Left ventricle myocardium superior (tissue), 1 donor: ENCODE measurements at places on chromosomes 7 and 10. TPM values are rescaled to one million over a fixed set of nuclear protein-coding genes. Genes with fewer than 3 reads are reported as not detected.
A peak's percentile ranks its signal among the peaks of the same experiment; 100 is the strongest.

DNA sequence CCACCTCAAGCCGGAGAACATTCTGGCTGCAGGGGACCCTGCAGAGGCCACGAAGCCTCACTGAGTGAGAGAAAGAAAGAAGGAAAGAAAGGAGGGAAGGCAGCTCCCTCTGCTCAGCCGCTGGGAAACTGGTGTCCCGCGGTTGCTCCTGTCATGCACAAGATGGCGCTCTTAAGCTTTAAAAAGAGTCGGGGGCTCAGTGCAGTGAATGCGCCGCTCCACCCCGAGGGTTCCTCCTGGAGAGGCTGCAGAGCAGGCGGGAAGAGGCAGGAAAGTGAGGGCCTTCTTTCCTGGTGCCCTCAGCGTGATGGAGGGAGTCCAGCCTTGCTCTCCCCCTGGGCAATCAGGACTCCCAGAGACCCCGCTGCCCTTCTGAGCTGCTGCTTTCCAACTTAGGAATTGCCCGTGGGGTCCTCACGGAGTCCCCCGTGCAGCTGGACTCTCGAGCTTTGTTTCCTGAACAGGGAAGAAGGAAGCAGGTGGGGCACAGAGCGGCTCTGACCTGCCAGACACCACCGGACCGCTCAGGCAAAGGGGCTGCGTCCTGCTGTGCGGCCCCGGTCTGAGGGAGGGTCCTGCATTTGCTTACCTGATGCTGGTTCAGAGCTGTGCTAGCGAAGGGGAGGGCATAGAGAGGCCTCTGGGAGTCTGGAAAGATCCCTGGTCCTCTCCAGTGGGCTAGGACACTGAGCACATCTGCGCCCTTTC, 141.9 kb upstream of the MKI67 start:
- DNase-seq, result peak; percentile 39

Gene AGAP3
- 69.7 TPM for total RNA-seq

DNA sequence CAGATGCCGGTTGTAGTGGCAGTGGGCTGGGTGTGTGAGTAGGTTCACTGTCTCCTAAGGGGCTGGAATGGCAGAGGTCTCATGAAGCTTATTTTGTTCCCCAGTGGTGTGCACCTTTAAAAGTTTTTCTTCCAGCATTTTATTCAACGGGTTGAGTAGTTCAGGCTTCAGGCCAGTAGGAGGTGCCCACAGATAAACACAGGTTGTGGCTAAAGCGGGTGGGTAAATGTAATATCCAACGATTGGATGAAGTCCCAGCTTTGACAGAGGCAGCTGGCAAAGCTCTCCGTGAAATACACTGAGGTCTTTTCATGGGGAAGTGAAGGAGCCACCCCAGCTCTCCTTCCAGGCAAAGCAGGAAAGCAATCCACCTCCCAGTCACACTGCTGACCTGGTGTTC, 339.8 kb upstream of the LRRTM3 start:
- DNase-seq, result no peak

GRCh38 chr7:99806839-99807478, 20.9 kb upstream of the CYP3A43 start:
- no peak for DNase-seq

Gene EXOC4
- 38.4 TPM for total RNA-seq

Gene GPRIN2
- total RNA-seq, result not detected

GRCh38 chr10:99532687-99533495, at the start of gene NKX2-3:
Gene NKX2-3 (plus strand): TSS chr10:99532942. CDS start chr10:99533132, 190 bp downstream.
- peak; percentile 75 for DNase-seq

Gene CHST3
- total RNA-seq, result 18.5 TPM

Gene CRHR2
- total RNA-seq, result 0.22 TPM

Gene IQUB
- 0.32 TPM for total RNA-seq

- no peak for DNase-seq
Observed at GRCh38 chr7:21191321-21192073, 236.4 kb upstream of the SP4 start.

Gene LIPJ
- total RNA-seq, result not detected

GRCh38 chr7:43884209-43884608, 14.9 kb upstream of the MRPS24 start:
- no peak for DNase-seq

DNA sequence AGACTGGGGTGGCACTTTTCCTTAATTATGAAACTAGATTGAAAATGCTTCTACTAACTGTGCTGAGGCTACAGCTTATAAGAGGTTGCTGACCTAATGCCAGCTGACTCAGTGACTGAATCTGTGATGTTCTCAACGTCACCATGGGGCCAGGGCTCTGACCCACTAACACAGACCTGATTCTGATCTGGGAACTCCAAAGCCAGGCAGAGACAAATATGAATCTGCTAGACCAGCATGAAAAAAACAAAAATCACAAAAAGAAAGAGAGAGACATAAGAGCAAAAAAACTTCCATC, 16.1 kb downstream of the USP6NL start:
- no peak for DNase-seq

GRCh38 chr10:78041170-78042057, 7.8 kb downstream of the RPS24 start:
- no peak for DNase-seq

DNA sequence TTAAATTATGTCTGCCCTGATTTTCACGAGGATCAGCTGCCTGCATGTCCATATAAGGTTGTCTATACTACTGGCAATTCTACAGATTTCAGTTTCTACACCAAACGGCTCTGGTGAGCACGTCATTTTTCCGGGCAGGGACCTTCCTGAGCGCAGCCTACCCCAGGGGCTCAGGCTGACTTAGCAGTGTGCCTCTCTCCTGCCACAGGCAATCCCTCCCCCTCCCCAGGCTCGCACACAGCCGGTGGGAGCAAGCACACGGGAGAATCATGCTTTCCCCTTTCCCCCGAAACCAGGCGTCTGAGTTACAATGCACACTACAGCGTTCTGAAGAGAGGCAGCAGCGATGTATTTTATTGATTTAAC, 1.7 kb downstream of the KLF6 start:
- peak; percentile 65 for DNase-seq

GRCh38 chr7:74231232-74231590, 21.4 kb downstream of the LAT2 start:
- no peak for DNase-seq

GRCh38 chr10:131396121-131397050, 84.9 kb upstream of the TCERG1L start:
- DNase-seq, result no peak

DNA sequence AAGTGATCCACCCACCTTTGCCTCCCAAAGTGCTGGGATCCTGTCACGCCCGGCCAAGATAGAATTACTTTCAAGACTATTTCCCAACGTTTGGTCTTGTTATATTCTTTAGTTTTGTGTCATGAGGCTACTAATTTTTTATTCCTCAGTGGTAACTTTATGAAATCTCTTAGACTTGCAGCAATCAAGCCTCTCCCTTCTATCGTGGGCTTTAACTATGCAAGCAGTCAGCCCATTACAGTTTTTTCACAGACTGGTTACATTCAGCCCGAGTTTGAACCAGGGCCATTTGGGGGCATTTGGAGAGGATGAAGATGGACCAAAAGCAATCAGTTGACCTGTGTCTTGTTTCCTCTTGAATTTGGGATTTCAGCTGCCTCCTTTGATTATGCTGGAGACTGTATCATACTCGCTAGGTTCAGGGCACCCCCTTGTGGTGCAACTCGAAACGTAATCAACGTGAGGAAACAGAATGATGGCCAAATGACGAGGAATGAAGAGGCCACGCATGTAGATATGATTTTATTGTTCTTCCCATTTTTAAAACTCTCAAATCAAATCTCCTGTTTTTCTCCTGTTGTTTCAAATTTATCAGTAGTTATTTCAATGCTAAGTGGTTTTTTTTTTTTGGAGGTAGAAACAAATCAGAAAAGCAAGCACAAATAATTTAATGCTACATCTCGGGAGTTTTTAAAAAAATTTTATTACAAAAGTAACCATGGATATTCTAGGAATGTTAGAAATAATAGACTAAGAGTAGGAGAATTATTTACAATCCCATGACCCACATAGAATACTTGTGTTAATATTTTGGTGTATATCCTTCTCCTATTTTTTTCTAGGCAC, 151.6 kb downstream of the KIAA1217 start:
- DNase-seq, result peak; percentile 81

- no peak for DNase-seq
Observed at GRCh38 chr7:37310327-37311080, 138.2 kb downstream of the ELMO1 start.
